ENCODE measurements at places on chromosomes 13 and 19. TPM values are rescaled to one million over a fixed set of nuclear protein-coding genes. Genes with fewer than 3 reads are reported as not detected.

Gene ZNF723
- not detected for total RNA-seq

Gene CCDC70
- not detected for total RNA-seq

Gene ANKRD24
- total RNA-seq = 0.88 TPM

Gene LACC1
- total RNA-seq = 11.1 TPM

Gene TTC9B
- not detected for total RNA-seq

Gene ZNF627
- total RNA-seq = 22.9 TPM

Gene CALR3
- 0.16 TPM for total RNA-seq

Gene ZNF626
- total RNA-seq = 10.3 TPM

Gene CNMD
- total RNA-seq = not detected

Gene ACER1
- total RNA-seq = not detected

Gene SPIB
- total RNA-seq = not detected

Gene LILRA2
- not detected for total RNA-seq

Gene NBEA
- 4.0 TPM for total RNA-seq

Gene LGALS14
- not detected for total RNA-seq

Gene BST2
- 54.1 TPM for total RNA-seq

Gene ZMYM2
- 25.7 TPM for total RNA-seq

Gene RPL18
- total RNA-seq = 2,089 TPM

Gene VSTM1
- not detected for total RNA-seq

Gene ICAM4
- 1.1 TPM for total RNA-seq

Gene CASP14
- not detected for total RNA-seq

Gene IL17D
- 4.0 TPM for total RNA-seq

Gene CADM4
- total RNA-seq = 36.1 TPM

Gene ZNF480
- total RNA-seq = 4.9 TPM

Gene TGFBR3L
- total RNA-seq = not detected

Gene A1BG
- total RNA-seq = 2.9 TPM

Gene MEDAG
- total RNA-seq = 71.6 TPM

Gene C13orf42
- not detected for total RNA-seq

Gene CACNA1A
- total RNA-seq = 0.16 TPM

Gene ADPRHL1
- total RNA-seq = 1.1 TPM

Gene PSG6
- not detected for total RNA-seq

Gene TMEM86B
- 0.32 TPM for total RNA-seq

Gene CCDC61
- total RNA-seq = 8.2 TPM

Gene MAMSTR
- total RNA-seq = 0.16 TPM

Gene MRPS31
- 8.7 TPM for total RNA-seq

Data from bladder microvascular endothelial cell (primary cell).